ENCODE measurements at places on chromosomes 7 and 10.

DNA sequence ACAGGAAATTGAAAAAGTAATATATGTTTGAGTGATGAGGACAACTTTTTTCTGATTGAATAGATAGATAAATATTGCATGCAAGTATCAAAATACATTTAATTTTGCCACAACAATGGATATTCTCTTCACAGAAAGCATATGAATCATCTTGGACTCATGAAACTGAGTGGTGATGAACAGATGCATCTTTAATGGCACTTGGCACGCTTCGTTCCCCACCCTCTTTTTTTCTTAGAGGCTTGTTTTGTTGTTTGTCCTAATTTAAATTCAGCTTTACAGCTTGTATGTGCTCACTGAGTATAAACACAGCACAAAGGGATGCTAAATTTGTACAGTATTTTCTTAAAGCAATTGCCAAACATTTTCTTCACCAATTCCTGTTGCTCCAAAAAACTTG lies 145.0 kb upstream of the YAE1 start:
- no peak for DNase-seq

- DNase-seq, result no peak
Measured at GRCh38 chr10:34475786-34476185, 339.3 kb downstream of the PARD3 start.

GRCh38 chr10:27611236-27611635 lies 107.1 kb downstream of the RAB18 start:
- no peak for DNase-seq

DNA sequence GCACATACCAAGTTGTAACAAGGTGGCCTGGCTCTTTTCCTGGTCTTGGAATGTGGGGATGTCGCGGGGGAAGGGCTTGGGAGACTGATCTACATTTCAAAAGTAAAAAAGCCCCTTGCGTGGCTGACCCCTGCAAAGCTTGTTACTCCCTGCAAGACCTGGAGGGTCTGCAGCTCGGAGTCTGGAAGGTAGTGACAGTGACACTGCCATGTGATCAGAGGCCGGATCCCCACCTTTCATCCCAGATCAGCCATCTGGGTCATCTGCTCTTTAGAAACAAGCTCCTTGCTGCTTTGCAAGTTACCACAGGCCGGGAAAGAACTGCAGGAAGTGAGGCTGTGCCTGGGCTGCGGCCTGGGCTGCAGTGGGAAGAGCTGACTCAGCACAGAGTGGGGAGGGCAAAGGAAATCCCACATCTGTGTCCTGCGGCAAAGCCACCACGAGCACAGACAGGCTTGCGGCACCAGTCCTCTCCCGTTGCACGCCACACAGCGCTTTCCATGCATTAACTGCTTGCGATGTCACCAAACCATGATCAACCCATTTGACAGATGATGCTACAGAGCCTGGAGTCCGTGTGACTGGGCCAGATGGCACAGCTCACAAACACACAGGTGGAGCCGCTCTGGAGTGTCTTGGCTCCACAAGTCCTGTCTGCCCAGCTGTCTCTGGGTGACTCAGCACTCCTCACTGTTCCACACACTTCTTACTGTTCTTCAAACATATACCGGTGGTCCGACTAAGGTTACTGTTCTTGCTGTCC lies 97.7 kb downstream of the SH3PXD2A start:
- no peak for DNase-seq

DNA sequence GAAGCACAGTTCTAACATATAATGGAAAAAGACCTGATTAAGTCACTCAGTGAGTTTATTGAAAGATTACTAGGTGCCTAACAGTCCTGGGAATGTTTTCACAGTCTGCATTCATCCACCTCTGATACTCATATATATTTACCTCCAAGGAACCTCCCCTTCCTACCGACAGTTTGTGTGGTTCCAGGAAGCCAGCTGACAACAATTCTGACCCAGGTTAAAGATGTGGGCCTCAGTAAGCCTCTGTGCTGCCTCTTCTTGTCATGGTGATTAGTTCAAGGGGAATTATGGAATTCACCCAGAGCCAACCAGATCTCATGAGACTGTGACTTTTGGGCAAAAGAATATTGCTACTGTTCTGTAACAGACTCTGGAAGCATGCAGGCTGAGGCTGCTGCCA lies 186.8 kb downstream of the NXPH1 start:
- DNase-seq, result no peak

DNA sequence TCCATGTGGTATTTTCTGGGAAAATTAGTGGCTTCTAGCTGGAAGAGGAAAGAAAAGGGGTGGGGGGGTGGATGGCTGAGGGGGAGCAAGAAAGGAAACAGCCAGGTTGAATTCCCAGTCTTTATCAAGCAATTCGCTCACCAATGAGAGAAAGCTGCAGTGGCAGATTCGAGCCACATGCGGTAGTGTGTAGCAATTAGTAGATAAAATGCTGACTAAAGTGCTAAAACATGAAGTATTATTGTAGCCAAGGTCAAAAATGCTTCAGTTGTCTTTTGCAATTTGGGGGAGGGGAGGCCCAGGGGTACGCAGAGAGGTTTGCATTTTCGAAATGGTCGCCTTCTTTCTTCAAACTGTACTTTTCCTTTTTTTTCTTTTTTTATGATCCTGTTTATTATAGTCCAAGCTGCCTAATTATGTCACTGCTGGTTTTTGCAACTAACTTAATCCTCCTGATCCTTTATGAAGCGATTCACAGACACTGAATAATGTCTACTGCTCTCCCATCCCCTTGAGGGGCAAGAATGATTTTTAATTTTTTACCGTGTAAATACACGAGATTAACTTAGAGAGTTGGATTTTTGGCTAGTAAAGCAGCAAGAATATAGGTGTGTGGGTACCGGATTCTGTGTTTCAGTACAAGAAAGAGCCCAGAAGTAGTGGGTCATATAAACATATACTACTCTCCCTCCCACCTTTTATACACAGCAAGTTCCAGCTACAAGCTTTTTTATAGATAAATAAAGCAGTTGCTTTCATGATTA lies 3.6 kb upstream of the ARID5B start:
- no peak for DNase-seq

- DNase-seq, result no peak
Measured at GRCh38 chr10:94105226-94105625, 111.5 kb downstream of the PLCE1 start.

DNA sequence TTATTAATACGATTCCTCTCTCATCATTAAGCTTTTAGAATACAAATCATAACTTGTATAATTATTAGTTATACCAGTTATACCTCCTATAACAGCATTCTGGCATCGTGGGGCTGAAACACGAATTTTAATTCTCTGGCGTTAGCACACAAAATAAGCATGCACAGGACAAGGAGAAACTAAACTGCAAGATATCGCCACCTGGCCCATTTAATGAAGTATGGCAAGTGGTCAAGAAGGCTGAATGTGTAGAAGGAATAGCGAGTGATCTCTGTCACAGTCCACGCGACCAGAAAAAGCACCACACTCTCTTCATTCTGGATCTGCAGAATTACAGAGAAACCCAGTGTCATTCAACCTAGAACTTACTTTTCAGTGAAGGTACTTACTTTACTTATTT lies 18.1 kb downstream of the HACD1 start:
- DNase-seq, result peak; percentile 0

- no peak for DNase-seq
Measured at GRCh38 chr7:34751725-34752643, 94.0 kb downstream of the NPSR1 start.

DNA sequence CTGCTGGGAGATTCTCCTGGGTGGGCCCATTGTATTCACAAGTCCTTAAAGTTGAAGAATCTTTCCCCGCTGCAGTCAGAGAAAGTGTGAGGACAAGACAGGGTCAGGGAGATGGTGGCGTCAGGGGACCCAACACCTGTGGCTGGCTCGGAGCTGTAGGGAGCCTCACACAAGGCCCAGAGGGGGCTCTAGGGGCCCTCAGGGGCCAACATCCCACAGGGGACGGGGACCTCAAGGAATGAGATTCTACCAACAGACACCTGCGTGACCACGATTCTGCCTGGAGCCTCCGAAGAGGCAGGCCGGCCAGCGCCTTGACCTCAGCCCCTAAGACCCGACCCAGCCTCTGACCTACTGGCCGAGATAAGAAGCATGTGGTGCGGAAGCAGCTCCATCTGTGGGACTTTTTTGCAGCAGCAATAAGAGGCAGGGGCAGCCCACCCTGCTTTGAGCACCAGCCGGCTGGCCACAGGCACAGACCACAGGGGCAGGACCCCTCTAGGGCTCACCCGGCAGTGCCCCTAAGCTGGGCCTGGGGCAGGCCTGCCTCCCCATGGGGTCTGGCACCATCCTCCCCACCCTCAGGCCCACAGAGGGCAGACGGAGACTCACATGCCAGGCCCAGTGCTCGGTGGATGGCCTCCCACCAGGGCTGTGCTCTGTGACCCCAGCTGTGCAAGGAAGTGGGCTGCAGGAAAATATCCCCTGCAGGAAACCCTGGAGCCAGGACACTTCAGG lies 13.2 kb downstream of the RASGEF1A start:
- no peak for DNase-seq

DNA sequence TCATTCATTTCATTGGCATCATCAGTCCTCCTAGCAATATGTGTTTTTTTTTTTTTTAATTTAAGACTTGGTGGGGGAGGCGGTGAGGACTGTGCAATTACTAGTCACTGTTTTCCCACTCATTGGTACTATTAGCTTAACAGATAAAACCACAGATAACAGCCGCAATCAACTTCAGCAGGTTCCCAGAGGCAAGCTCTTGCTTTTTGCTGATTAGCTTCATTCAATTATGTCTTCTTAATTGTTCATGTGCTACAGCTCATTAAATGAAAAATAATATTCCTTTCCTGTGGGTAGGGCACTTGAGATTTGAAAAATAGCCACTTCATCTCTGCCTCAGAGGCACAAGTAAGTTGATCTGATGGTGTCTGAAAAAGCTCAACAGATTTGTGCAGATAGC lies 215.5 kb downstream of the PCDH15 start:
- no peak for DNase-seq

GRCh38 chr7:43767311-43767710 lies 8.8 kb downstream of the BLVRA start:
- no peak for DNase-seq

DNA sequence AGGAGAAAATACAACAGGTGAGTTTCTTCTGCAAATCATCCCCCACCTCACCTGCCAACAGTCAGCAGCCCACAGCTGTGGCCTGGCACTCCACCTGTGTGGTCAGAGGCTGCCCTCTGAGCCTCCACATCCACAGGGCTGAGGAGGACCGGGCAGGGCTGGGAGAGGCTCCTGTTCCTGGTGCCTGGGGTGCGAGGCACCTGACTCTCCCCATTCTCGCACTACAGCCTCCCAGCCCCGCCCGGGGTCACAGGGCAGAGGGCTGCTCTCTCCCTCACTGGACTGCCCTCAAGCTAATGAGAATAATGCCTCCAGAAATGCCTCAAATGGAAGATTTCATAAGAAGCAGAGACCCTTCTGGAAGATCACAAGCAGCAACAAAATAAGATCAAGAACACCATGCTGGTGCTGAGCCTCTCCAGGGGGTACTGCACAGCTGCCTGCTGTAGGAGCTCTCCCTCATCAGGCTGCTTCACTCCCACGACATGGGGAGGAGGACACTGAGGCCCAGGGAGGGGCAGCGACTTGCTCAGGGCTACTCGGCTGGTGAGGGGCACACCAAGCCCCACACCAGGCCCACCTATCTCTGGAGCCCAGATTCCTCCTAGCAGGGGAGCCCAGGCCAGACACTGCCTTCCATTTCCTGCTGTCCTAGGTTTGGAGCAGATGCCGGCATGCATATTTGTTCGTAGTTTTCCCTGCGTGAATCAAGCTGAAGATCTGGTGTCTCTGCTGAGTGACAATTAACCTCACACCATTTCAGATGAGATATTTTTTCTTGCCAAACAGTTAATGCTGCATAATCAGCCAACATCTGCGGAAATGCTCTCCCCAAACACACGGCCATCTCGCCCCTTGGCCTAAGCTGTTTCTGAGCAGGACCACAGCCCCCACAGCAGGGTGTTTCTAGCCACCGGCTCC lies 76.5 kb downstream of the FAM53B start:
- no peak for DNase-seq

DNA sequence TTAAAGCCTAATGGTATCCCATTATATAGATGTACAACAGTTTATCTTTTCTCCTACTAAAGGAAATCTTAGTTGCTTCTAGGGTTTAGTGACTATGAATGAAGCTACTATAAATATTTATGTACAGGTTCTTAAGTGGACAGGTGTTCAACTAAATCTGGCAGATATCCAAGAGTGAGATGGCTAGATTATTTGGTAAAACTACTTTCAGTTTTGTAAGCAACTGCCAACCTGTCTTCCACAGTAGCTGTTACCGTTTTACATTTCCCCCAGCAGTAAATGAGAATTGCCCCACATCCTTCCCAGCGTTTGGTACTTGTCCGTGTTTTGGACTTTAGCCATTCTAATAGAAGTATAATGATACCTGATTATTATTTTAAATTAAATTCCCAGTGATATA lies 144.9 kb upstream of the MAGI2 start:
- DNase-seq, result peak; percentile 74

DNA sequence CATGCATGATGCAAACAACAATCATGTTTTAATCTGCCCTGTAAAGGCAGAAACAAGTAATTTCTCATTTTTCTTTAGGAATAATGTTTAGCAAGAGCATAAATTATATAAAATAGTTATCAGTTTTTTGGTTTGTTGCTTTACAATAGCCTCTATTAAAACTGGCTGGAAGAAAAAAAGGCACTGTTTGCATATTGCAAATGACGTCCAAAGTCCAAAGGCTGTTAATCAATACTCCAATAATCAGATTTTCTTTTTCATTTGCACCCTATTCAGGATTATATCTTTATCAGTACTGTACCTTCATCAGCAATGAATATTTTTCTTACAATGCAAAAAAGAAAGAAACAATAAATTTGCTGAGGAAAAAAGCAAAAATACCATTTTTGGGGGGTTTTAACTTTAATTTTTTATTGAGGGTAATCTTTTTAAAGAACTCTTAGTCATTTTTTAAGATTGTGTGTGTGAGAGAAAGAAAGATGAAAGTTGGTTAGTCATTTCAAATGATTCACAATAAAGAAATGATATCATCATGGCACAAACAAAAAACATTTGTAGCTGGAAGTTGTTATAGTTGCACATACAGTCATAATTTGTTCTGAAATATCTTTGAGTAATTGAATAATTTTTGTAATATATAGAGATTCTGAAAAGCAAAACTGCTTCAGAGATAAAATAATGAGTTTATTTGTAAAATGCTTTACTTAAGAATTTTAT lies 44.4 kb upstream of the AKR1C2 start:
- no peak for DNase-seq

Measured in NCI-H774 (cell line).